ENCODE measurements at places on chromosomes 5 and 9.

- no peak for DNase-seq
Measured at GRCh38 chr9:9299134-9299533, 1313.7 kb downstream of the PTPRD start.

DNA sequence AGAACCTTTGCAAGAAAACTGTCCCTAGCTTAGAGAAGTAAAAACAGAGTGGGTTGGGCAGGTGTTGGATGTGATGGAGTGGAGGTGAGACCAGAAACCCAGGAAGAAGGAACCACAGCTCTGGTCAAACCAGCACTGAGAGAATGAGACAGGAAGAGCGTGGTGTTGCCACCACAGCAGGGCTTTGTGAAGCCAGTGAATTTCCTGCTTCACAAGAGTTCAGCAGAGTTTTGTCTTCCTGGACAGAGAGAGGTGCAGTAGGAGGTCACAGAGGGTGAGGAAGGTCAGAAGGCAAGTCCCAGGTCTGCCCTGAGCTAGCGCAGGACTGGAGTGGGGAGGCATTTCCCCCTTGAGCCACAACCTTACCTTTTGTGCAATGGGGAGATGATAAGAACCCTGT, 2306.2 kb upstream of the ACO1 start:
- no peak for DNase-seq

- no peak for DNase-seq
Measured at GRCh38 chr5:177132136-177133095, 1.2 kb upstream of the NSD1 start.

GRCh38 chr9:431701-432100, 217.0 kb downstream of the DOCK8 start:
- no peak for DNase-seq

- no peak for DNase-seq
Measured at GRCh38 chr9:97717866-97718265, 20.7 kb upstream of the XPA start.
